Activated CD4-positive, alpha-beta T cell treated with anti-CD3 and anti-CD28 coated beads, Interleukin-2, amount 10 ng/mL, durations not matched to agents 7 days and 5 days (primary cell): ENCODE measurements at places on chromosomes 16 and 17.

DNA sequence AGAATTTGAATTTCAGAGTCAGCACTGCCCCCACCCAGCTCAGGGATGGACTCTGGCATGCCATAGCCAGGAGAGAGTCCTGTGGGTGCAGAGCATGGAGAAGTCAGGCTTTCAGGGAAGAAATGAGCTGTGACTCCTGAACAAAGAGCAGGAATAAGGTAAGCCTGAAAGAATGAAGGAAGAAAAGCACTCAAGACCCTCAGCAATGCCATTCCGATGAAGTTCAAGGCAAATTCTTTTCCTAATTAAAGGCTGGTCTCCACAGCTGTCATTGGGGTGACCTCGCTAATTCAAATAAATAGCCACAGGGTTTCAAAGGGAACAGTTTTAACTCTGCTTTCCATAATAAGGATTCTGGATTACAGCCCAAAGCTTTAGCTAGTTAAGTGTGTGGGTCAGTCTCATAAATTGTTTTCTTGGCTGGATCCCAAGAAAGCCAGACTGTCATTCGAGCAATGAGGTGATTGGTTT lies 31.7 kb downstream of the TOM1L2 start:
- no peak for DNase-seq

- no peak for DNase-seq
Measured at GRCh38 chr17:75777296-75777922, 7.2 kb upstream of the UNK start.

DNA sequence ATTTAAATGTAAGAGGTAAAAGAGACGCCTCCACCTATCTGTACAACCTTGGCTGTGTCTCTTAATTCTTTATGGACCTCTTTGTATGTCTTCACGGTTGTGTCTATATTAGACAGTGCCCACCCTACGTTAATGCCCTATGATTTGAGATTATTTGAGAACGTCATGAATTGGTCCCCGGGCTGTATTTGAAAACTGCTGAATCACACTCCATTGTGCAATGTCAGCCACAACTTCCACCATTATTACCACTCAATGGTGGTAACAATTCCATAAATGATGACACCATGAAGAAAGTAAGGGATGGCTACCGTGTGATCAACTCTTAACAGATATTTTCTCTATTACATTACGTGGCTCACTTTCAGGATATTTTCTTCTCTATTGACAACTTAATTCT lies 182.4 kb upstream of the RBFOX1 start:
- DNase-seq, result no peak

DNA sequence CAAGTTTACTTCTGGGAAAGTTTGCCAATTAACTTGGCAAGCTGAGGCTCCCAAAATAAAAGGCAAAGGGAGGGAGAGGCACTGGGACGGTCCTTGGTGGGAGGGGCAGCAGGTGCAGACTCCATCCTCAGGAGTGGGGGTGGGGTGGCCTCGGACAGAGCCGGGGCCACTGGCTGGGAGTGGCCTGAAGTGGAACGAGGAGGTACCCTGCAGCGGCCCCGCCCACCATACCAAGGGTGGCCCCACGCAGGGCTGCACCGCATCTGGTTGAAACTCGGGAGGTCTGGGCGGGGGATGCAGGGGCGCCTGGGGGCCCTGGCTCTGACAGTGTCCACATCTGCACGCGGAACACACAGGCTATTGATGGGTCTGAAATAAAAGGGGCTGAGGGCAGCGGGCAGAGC lies 42.4 kb upstream of the SLC38A10 start:
- DNase-seq, result no peak

DNA sequence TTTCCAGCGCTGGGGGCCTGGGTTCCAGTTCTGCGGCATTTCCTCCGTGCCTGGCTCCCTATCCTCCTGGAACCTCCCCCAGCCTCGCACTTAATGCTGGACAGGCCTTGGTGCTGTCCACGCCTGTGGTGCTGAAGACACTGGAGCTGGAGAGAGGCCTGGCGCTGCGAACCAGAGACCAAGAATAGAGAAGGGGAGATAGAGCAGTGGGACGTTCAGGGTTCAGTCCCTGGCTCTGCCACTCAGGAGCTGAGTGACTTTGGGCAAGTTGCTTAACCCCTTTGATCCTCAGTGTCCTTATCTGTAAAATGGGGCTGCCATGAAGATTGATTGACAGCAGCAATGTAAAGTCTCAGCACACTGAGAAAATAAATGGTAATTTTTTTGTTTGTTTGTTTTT lies 11.9 kb downstream of the SBK1 start:
- peak; percentile 29 for DNase-seq

DNA sequence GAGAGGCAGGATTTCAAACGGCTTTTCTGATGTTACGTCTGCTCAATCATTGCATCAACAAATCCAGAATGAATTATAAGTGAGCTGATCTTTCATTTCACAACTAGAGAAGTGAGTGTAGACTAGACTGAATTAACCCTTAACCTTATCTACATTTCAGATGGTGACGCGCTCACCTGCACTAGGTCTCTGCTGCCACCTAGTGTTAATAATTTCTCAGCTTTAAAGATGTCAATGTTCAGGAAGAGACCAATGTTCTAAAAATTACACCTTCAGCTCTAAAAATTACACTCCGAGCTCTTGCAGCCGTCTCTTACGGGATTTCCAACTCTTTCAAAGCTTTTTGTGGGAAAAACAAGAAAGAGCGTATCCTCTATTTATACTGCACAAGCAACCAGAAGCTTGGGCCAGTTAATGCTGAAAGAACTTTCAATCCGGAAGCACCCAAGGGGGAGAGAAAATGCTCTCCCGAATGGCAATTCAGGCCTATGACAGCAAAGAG lies 88.2 kb upstream of the FA2H start:
- DNase-seq, result peak; percentile 27

DNA sequence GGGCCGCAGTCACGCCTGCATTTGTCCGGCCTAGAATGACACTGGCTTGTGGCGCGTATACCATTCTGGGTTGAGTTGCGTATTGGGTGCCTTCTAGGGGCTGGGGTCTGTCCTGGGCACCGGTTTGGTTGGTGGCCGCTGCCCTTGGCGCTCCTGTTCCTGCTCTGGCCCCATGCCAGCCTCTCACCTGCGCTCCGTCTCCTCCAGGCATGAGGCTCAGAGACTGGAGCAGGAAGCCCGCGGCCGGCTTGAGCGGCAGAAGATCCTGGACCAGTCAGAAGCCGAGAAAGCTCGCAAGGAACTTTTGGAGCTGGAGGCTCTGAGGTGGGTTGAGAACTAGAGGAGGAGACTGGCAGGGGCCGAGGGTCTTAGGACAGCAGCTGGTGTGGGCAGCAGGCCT lies 17.4 kb downstream of the CDIPT start:
- DNase-seq, result no peak

GRCh38 chr17:71869293-71869692 lies 251.5 kb upstream of the SOX9 start:
- no peak for DNase-seq

DNA sequence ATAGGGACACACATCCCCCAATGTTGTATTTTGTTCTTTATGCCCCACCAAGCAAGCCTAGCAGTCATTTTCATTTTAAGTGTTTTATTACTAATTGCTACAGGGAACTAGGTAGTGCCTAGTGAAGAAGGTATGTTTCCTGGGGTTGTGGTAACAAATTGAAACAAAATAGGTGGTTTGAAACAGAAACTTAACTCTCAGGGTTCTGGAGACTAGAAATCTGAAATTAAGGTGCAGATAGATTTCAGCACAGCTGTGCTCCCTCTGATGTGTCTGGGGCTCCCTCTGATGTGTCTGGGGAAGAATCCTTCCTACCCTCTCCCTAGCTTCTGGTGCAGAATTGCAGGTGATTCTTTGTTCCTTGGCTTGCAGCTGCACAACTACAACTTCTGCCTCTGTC lies 390.1 kb downstream of the ZFHX3 start:
- no peak for DNase-seq

- no peak for DNase-seq
Measured at GRCh38 chr17:48123111-48123510, 15.5 kb downstream of the SNX11 start.

DNA sequence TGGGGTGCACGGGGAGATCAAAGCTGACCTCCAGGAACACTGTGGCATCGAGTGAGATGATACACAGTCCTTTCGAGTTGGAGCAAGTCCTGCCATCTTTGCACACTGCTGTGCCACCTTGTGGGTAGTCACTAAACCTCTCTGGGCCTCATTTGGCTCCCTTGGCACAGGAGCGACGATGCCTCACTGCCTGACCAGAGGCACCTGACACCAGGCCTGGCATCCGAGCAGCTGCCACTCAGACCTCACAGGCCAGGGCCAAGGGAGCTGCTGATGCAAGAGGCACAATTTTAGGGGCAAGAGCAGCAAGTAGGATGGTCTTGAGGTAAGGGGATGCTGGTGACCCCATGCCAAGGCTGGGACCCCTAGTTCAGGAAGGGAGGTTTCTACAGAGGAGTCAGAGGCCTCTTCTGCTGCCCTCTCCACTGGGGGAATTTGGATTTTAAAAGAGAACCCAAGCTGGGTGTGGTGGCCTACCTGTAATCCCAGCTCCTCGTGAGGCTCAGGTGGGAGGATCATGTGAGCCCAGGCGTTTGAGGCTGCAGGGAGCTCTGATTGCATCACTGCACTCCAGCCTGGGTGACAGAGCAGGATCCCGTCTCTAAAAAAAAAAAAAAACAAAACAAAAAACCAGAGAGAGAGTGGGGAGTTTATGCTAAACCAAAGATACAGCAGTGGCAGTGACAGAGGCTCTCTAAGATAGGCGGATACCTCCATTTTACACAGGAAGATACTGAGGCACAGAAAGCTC lies 6.7 kb upstream of the ADGRG1 start:
- DNase-seq, result no peak

DNA sequence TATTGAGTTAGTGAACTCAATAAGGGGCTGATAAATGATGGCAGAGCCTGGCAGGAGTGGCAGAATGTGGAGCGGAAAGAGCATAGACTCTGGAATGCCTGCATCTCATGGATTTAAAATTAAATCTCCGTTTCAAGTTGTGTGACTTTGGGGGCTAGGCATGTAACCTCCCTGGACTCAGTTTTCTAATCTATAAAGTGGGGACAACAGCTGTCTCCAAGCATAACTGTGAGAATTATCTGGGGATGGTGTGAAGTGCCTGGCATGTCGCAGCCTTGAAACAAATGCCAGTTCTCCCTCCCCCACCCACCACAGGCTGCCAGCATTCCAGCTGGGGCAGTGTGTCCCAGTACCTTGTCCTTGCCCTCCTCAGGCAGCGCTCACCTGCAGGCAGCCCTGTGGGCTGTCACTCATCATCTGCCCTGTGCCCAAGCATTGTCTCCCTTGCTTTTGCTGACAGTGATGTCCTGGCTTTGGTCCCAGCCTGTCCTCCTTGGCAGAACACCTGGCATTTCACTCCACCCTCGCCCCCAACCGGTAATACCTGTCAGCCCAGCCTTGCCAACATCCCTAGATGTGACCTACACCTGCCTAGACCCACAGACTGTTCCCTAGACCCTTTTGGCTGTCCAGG lies 129.6 kb downstream of the MRM1 start:
- no peak for DNase-seq

GRCh38 chr16:65002265-65002664 lies 119.6 kb downstream of the CDH11 start:
- no peak for DNase-seq
